ENCODE measurements at places on chromosomes 4 and X.

GRCh38 chr4:45518832-45519231, 605.0 kb downstream of the GABRG1 start:
- DNase-seq: no peak

GRCh38 chr4:948936-949300, 16.7 kb downstream of the TMEM175 start:
- no peak for DNase-seq

- no peak for DNase-seq
Measured at GRCh38 chrX:154828016-154828408, 6.5 kb downstream of the SMIM9 start.

DNA sequence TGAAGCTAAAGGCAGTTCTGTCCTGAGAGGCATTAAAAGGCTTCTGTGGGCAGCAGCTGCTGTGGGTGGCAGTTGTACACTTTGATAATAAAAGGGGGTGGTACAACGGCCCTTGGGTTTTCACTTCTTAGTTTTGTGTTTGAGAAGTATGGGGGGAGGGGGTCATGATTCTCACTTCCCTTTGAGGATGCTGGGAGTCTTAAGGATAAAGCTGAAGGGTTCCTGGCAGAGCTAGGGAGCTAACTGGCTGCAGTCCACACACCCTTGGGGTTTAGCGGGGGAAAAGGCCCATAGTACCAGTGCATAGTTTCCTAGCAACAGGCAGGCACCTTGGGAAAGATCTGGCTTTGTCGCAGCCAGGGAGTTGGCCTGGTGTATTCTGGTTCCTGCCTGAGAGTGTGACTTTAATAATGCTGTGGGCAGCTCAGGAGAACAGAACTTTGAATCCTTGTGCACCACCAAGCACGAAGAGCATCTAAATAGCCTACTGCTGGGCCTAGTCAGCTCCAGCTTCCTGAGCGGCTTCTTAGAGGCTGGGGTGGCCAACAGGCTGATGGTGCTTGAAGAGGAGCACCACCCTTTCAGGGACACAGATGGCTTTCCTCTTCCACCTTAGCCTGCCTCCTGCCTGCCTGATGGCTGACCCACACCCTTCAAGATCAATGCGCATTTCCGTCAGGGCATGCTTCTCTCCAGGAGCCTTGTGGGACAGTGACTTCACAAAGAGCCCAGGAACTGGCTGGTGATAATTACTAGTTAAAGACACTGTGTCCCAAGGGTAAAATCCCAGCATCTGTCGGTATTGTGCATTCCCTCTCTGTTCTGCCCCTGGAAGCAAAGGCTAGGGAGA, 12.5 kb downstream of the ZBTB33 start:
- no peak for DNase-seq

DNA sequence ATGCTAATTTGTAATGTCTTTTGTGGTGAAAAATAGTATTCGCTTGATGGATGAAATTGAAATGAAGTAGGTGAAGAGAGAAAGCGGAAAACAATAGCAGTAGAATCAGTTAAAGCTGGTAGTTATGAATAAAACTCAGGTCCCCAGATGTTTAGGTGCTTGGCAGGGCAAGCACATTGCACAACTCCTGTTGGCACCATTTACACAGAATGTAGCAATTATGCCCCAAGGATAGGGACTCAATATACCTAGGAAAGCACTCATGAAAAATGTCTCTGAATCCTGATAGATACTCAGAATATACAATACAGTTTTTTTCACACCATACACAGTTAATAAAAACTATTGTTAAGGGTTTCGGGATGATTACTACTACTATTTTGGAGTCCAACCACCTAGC, 26.5 kb upstream of the GRIA3 start:
- no peak for DNase-seq

DNA sequence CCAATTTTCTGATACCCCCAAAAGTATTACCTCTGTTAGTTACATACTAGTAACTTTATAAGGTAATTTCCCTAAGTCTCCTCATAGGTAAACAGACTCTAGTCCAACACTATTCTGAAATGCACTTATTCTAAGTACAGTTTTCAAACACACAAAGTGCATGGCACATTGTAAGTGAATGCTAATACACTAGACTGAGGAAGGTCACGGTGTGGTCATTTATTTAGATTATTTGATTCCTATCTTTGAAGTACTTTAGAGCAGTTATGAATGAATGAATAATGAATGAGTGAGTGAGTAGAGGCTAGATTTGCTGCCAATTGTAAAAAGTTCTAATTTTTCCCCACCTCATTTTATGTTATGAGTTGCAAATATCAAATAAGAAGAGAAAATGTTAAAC, 132.8 kb upstream of the UGT8 start:
- no peak for DNase-seq

GRCh38 chr4:166481055-166481454, 608.0 kb downstream of the TLL1 start:
- no peak for DNase-seq

DNA sequence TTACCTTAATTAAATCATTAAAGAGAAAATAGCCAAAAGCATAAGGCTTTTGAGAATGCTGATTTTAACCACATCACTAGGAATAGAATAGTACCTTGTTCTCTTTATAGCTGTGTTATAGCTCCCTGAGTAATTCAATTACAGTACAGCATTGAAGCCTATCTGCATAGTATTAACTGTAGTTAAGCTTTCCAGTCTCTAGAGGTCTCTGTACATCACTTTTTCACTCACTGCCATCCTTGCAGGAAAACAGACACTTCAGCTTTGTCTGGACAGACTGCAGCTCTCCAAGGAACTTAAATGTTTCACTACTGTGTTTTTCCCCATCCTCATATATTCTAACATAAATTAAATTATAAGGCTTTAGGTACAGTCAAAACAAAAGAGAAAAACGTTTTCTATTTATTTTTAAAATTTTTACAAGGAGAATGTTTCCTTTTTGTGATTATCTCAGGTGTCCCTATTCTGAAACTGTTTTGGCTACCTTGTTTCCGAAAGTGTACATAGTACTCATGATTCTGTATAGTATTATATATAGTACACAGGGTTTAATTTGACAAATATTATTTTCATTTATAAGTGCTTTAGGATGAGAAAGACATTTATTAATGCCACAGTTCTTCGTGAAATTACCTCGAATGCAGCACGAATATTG, 407.9 kb downstream of the PCDH18 start:
- DNase-seq: no peak

DNA sequence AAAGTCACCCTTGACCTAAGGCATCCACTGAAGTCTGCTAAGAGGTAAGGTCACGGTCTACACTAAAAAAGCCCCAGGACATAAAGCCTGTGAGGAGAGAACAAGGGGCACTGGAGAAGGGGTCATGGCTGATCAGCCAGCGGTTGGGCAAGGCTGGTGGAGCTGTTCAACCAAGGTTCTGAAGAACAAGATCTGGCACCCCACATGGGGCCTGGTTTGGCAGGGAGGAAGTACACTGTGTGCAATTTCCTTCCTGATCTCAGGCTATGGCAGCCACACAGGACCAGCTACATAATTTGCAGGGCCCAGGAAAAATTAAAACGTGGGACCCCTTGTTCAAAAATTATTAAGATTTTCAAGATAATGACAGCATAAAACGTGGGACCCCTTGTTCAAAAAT, 14.1 kb upstream of the BRS3 start:
- no peak for DNase-seq

GRCh38 chr4:3384391-3384770, 57.4 kb upstream of the HGFAC start:
- no peak for DNase-seq

DNA sequence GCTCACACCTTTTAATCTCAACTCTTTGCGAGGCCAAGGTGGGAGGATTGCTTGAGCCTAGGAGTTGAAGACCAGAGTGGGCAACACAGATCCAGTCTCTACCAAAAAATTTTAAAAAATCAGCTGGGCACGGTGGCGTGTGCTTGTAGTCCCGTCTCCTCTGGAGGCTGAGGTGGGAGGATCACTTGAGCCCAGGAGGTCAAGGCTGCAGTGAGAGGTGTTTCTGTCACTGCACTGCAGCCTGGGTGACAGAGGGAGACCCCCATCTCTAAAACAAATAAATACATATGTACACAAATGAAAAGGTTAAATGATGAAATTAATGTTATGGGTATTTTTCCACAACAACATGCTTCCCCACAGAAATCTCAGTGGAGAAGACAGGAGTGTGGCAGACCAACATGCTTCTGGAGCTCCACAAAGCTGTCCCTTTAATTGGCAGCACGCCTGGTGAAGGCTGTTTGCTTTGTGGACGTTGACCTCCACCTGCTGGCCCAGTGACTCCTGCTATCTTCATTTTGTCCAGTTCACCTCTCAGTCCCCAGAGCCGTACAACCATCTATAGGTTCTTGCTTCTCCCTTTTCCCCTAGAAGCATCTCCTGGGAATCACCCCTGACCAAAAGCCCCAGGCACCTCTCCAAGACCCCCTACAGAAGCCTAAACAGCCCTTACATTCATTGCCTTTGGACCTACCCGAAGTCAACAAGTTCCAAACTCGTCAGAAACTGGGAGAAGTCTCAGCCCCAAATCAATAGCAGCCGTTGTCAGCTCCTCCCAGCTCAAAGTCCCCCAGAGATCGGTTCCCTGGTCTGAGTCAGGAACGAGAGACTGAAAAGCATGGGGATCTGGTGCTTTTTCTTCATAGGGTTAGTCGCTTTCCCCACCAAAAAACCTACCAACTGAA, 36.4 kb upstream of the CD99 start:
- no peak for DNase-seq

GRCh38 chr4:187354740-187355139, 631.1 kb upstream of the FAT1 start:
- DNase-seq: no peak

Measured in stimulated activated CD8-positive, alpha-beta memory T cell treated with anti-CD3 and anti-CD28 coated beads, Interleukin-2, amount 100 ng/mL, for 1 hour (primary cell).